ENCODE measurements at places on chromosomes 16 and 17. TPM values are rescaled to one million over a fixed set of nuclear protein-coding genes. Genes with fewer than 3 reads are reported as not detected.

DNA sequence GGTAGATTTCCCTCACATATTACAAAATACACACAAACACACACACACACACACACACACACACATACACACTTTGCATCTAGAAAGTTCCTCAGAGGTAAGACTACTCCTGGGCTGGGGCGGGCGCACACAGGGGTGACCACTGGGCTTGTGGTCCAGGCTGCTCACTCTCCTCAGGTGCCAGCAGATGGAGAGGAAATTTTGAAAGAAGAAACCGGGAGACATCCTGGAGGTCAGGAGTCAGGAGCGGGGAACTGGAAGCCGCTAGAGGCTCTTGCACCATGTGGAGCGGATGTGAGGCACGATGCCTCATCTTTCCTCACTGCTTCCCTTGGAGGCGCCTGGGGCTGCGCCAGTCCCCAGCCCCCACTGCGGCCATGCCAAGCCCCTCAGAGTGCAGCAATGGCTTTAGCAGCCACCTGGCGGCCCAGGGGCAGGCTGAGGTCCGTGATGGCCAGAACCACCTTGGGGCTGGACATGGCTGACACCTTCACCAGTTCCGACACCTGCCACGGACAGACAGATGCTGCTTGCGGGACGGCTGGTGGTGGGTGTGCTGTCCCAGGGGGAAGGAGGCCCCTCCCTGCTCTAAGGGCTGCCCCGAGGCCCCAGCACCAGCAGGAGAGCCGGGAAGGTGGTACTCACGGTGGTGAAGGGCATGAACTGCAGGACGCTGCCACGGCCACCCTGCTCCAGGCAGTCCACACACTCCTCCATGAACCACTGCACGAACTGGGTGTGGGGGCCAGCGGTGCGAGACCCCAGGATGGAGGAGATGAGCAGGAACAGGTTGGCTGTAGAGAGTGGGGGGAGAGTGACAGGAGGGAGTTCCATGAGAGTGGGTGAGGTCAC lies 4.1 kb downstream of the CSF3 start:
- peak; percentile 73 for DNase-seq

GRCh38 chr17:55730380-55730779 lies 7.7 kb upstream of the TMEM100 start:
- DNase-seq = peak; percentile 27

Gene FBXO39
- 0.57 TPM for total RNA-seq

GRCh38 chr17:48526608-48527546 lies 3.9 kb downstream of the HOXB1 start:
- no peak for DNase-seq

- DNase-seq = no peak
These were observed 124.1 kb downstream of the SOX9 start for GRCh38 chr17:72244956-72245355.

GRCh38 chr17:58191241-58191896 lies 1.2 kb upstream of the EPX start:
- DNase-seq = no peak

Gene GAS2L2
- total RNA-seq = not detected

Gene CRAMP1
- 9.9 TPM for total RNA-seq

GRCh38 chr16:82231008-82231787 lies 61.2 kb upstream of the MPHOSPH6 start:
- DNase-seq = no peak

DNA sequence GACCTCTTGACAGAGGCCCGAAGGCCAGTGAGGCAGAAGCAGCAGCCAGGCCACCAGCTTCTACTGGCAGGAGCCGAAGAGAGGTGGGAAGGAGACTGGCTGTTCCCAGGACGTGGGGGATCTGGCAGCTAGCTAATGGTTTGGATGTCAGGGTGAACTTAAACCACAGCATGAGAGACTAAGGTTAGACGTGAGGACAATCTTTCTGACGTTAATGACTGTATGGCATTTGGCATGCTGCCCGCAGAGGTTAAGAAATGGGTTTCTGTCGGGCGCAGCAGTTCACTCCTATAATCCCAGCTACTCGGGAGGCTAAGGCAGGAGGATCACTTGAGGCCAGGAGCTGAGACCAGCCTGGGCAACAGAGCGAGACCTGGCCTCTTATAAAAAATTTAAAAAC lies 6.3 kb upstream of the KRT13 start:
- DNase-seq = no peak

DNA sequence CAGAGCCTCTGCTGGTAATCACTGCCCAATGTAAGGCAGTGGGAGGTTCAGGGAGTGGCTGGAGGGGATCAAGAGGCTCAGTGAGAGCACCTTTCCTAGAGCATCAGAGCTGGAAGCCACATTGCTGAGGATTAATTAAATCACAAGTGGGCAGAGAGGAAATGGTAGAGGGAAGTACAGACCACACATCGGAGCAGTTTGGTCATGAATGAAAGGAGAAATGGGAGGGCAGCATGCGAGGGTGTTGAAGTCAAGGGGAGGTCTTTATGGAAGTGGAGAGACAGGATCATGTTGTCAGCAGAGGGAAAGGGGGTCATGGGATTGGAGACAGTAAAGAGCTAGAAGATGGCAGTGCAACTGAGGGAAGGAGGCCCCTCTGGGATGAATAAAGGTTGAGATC lies 2.3 kb downstream of the CCL17 start:
- no peak for DNase-seq

Gene FOXC2
- total RNA-seq = not detected

Gene KRTAP4-2
- not detected for total RNA-seq

Gene KRTAP2-2
- total RNA-seq = not detected

DNA sequence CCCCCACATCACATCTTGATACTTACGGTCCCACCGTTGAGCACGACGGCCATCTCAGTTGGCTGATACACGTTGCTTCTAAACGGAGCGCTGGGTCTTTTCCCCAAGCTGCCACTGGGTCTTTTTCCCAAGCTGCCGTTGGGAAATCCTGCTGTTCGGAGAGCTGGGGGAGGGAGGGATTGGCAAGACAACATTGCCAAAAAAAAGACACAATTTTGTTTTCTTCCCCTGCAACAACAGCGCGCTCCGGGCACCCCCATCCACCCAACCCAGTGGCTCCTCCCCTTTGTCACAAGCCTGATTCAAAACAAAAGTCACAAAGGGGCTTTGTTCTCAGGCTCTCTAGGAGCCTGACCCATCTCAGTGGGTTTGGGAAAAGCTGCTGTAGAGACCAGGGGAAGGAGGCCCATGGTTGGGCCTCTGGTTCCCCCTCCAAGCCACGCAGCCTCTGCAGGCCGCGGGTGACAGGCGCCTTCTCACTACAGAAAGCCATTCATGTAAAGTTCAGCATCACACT lies 22.8 kb downstream of the GPRC5B start:
- DNase-seq = no peak

Gene MEIOC
- not detected for total RNA-seq

DNA sequence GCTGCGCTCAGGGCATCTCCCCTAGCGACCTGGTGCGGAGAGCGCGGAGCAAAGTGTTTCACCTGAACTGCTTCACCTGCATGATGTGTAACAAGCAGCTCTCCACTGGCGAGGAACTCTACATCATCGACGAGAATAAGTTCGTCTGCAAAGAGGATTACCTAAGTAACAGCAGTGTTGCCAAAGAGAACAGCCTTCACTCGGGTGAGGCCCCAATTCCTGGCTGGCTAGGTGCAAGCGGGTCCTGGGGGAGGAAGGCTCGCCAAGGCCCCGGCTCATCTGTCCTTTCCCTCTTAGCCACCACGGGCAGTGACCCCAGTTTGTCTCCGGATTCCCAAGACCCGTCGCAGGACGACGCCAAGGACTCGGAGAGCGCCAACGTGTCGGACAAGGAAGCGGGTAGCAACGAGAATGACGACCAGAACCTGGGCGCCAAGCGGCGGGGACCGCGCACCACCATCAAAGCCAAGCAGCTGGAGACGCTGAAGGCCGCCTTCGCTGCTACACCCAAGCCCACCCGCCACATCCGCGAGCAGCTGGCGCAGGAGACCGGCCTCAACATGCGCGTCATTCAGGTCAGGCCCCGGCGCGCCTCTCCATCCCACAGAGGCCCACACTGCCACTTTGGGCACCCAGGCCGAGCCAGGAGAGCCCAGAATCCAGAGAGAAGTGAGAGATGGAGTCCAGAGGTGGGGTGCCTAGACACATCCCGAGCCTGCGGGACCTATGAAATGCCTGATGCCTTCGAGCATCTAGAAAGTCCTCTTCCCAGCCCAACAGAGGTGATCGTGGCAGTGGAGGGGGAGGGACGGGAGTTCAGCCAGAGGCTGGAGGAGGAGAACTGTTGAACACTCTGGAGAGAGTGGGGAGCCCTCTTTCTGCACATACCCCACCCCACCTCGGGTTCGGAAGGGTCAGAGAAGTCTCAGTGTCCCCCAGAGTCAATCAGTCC lies 3.3 kb downstream of the LHX1 start:
- DNase-seq = no peak

Gene RNU2-1
- not detected for total RNA-seq

DNA sequence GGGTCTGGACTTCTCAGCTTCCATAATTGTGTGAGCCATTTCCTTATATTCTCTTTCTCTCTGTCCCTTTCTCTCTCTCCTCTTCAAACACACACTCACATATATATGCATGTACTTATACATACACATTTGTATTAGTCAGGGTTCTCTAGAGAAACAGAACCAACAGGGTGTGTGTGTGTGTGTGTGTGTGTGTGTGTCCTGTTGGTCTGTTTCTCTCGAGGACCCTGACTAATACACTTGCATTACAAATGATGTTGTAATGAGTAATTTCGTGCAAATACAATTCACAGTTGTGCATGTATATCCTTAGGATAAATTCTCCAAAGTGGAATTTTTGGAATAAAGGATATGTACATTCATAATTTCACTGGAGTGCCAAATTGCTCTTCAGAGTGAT lies 115.3 kb downstream of the NPIPB5 start:
- no peak for DNase-seq

GRCh38 chr17:74493331-74493833 lies 26.9 kb downstream of the CD300A start:
- peak; percentile 63 for DNase-seq

Gene HOXB13
- total RNA-seq = not detected

Gene RPS2
- 1,942 TPM for total RNA-seq

DNA sequence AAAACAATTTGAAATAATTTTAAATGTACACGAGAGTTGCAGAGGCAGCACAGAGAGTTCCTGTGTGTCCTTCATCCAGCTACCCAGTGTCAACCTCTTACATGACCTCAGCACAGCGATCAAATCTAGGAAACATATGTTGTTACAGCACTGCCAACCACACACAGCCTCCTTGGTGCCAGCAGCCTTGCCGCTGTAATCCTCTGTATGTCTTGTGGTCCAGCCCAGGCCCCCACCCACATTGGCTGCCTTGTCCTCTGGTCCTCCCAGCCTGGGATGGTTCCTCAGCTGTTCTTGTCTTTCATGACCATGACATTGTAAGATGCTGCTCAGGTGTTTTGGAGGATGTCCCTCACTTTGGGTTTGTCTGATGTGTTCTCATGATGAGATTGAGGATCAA lies 178.0 kb downstream of the RPTOR start:
- no peak for DNase-seq

- DNase-seq = peak; percentile 49
These were observed 11.2 kb downstream of the ANKS4B start for GRCh38 chr16:21244518-21245215.

Gene EXOC3L1
- 0.98 TPM for total RNA-seq

DNA sequence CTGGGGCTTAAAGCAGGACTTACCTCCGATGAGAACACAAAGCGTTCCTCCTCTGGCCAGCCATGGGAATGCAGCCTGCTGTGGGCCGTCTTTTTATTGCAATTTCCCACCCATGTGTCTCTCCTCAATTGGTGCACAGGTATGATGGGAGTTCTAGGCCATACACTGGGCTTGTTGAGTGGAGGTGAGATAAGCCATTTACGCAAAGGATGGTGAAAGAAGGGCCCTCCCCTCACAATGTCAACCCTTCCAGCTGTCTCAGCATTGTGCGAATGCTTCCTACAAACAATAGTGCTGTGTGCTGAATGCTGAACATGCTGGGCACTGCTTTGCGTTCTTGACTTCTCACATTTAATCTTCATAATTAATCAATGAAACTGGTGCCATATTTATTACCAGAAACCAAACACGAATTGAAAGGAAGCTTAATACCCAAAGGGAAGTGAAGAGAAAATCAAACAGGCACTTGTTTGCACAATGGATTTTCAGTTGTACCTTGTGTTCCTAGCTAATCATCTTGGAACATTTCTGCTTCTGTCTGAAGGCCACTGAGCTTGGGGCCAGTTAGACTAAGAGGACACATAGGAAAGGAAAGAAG lies at the start of gene GP2:
Gene GP2, minus strand, starts transcription at position 70 of the 598 bp plus-strand sequence. CDS start 1,082 bp downstream, outside the sequence.
- DNase-seq = no peak

Gene KRTAP4-3
- total RNA-seq = not detected

DNA sequence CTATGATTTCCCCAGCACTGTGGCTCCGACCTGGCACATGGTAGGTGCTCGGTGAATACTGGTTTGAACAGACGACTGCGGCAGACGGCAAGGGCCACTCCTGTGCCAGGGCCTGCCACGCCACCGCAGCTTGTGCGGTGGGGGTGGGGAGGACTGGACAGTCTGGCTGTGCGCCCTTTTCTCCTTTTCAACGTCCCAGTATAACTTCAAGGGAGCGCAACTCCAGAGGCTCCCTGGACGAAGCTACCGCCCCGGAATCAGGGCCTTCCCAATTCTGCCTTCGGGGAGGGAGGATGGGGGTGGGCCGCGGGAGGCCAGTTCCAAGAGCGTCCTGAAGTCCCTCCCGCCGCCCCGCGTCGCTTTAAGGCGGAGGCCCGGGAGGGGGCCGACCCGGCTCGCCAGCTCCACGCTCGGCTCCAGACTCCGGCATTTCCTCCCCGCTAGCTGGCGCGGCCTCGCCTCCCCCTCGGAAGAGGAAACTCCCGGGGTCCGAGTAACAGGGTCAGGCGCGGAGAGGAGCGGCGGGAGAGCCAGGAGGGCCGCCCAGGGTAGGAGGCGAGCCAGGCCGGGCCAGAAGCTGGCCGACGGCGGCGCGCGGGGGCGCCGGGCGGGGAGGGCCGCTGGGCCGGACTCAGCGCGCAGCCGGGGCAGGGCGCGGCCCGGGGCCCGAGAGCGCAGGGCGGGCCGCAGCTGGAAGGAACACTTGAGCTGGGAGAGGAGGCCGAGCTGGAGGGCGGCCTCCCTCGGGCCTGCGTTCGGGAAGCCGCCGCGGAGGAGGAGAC lies at the start of gene ITPRIPL2:
Gene ITPRIPL2, plus strand, starts transcription at position 388 of the 782 bp plus-strand sequence. CDS start 498 bp downstream, outside the sequence.
- DNase-seq = peak; percentile 91

Gene MEOX1
- total RNA-seq = not detected

DNA sequence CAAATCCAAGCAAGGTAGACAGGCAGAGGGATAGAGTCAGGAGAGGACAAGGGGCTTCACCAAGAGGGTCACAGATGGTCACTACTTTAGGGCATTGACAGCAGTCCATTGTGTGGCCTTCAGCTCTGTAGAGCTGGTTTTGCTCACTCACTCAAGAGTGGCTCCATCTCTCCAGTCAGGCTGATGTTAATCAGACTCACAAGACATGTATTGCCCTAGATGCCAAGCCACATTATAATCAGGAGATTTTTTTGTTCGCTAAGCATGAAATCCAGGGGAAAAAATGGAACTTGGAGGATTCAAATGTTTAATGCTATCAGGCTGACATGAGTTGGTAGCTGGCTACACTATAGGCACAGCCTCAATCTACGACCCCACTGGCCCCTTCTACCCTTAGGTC lies 32.5 kb downstream of the CD300LF start:
- no peak for DNase-seq

- DNase-seq = no peak
These were observed 3.1 kb upstream of the LIMD2 start for GRCh38 chr17:63703029-63703428.

GRCh38 chr17:60087882-60088669 lies 9.4 kb upstream of the HEATR6 start:
- peak; percentile 89 for DNase-seq

Measured in fibroblast of the aortic adventitia (primary cell).